ENCODE measurements at places on chromosomes 2 and 18. TPM values are rescaled to one million over a fixed set of nuclear protein-coding genes. Genes with fewer than 3 reads are reported as not detected.

- DNase-seq: no peak
Observed at GRCh38 chr2:215811409-215812345, 201.7 kb downstream of the MREG start.

GRCh38 chr2:209321076-209321475, 102.8 kb upstream of the MAP2 start:
- DNase-seq: no peak

- no peak for DNase-seq
Observed at GRCh38 chr2:72824224-72824842, 1.5 kb downstream of the EXOC6B start.

The MPP4 gene
- 1.3 TPM for total RNA-seq

The ZNF516 gene
- total RNA-seq: 28.1 TPM

Measured in dorsolateral prefrontal cortex (tissue), 122 donors.